CD4-positive, alpha-beta memory T cell (primary cell): ENCODE measurements at places on chromosomes 1 and 21. TPM values are rescaled to one million over a fixed set of nuclear protein-coding genes. Genes with fewer than 3 reads are reported as not detected.

The IL19 gene
- not detected for polyA plus RNA-seq

The LRRC38 gene
- not detected for polyA plus RNA-seq

DNA sequence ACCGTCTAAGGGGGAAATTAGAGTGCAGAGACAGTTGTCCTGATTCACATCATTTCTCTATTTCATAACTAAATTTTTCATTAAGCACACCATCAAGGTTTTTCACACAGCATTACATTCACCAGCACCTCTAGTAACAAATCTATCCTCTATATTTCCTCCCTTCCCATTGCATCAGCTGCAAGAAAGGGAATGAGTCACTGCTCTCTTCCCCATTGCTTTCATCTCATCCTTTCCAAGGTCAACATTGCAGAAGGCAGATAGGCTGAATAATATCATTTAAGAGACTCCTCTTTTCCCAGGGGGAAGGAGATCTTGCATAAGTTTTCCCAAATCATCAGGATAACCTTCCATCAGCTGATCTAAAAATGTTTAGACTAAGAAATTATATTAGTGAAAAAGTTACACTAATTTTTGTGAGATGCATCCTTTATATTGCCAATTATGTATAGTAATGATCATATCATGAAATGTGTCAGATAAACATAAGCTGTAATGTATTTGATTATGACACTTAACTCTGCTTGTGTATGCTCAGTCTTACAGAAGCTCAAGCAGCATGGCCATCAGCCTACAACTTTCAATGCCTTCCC is 4.3 kb downstream of the INTS7 start:
- no peak for DNase-seq

- DNase-seq = no peak
These were observed 15.6 kb downstream of the B3GALT5 start for GRCh38 chr21:39628385-39628784.
